ENCODE measurements at places on chromosomes 6 and 20. TPM values are rescaled to one million over a fixed set of nuclear protein-coding genes. Genes with fewer than 3 reads are reported as not detected.

DNA sequence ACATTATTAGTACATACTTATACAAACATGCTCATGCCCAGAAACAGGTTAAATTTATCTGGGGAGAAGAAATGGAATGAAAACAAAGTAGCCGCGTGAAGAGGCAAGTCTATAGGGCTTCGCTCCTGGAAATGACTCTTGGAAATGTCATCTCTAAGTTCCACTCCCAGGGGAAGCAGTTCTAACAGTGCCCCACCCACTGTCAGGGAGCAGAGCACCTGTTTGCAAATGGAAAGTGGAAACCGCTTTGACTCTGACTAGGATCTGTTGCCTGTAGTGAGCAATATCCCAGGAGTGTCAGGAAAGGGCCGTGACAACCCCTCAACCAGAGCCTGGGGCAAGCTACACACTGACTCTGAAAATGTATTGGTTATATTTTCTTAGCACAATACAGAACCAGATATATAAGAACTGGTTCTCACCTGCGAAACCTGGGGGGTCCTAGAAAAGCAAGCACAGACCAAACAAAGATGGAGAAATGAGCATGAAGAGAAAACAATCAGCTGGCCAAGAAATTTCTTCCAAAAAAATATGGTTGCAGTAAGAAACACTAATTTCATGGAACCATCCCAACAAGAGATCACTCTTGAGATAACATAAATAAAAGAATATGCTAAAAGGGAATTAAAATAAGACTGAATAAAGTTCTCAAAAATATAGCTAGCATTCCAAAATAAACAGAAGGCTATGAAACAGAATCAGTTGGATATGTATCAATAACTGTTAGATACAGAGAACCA, 47.5 kb upstream of the CRISP1 start:
- no peak for DNase-seq

- DNase-seq = no peak
Measured at GRCh38 chr20:43984587-43984986, 69.9 kb downstream of the TOX2 start.

TINAG gene
- total RNA-seq = not detected

CD93 gene
- not detected for total RNA-seq

TSHZ2 gene
- 3.9 TPM for total RNA-seq
